ENCODE measurements at places on chromosomes 5 and 9.
A peak's percentile ranks its signal among the peaks of the same experiment; 100 is the strongest.

DNA sequence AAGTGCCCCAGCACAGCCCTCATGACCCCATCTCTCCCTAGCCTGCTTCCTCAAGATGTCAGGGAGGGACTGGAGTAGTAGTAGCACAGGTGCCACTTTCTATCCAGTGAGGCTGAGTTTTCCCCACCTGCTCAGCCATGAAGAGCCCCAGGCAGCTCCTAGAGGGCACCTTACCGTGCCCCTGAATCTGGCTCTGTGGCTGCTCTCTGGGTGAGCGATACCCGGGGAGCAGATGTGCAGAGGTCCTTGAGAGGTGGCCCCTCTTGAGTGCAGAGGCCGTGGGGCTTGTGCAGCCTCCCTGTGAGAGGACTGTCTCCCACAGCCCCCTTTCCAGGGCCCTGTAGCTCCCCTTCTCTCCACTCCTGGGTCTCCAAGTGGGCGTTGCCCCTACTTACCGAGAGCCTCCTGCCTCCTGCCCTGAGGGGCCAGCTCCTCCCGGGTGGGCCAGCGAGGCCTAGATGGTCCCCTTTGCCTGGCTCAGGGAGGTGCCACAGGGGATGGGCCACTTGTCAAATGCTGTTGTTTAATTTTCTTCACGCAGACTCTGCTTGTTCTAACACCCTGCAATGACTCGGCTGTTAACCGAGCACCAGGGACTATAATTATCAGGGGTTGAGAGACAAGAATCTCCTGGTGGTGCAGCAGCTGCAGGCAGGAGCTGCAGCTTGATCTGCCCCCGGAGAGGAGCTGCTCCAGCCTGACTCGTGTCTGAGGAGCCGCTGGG is 29.6 kb upstream of the PITX1 start:
- no peak for DNase-seq

DNA sequence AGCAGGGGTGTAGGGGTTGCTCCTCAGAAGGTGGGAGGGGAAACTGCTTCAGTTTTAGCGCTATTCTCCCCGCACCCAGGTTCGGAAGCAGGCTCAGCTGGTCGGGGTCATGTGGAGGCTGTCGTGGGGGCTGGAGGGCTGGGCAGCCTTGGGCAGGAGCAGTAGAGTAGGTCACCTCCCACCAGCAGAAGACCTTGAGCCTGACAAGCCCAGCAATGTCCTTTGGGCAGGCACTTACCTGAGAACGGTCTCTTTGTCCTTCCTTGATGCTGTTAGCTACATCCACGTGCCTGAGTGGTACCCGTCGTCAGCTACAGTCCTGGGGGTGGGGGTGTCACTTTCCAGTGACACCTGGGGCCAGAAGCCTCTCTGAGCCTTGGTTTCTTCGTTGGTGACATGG is 20.3 kb downstream of the ENHO start:
- no peak for DNase-seq

GRCh38 chr9:17744786-17745185 is 165.9 kb downstream of the SH3GL2 start:
- no peak for DNase-seq

GRCh38 chr5:15236911-15237508 is 263.0 kb upstream of the FBXL7 start:
- no peak for DNase-seq

- no peak for DNase-seq
Observed at GRCh38 chr5:63456279-63456678, 506.0 kb downstream of the HTR1A start.

DNA sequence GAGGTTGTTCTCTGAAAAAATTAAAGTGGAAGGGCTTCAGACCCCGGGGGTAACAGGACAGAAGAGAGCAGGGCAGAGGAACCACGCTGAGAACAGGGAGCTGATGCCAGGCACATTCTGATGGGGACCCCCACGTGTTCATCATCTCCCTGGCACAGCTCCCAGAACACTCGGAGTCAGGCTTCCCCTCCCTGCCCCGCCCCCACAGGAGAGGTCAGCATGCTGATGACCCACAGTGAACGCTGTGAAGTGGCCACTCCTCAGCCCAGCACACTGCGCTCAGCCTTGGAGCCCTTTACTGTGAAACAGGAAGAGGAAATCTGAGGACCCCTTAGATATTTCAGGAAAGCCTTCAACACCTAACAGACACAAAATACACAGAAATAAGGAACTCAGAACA is 16.4 kb downstream of the RETREG1 start:
- DNase-seq: peak; percentile 75

- DNase-seq: no peak
Observed at GRCh38 chr9:73155968-73156864, 4.6 kb downstream of the ANXA1 start.

DNA sequence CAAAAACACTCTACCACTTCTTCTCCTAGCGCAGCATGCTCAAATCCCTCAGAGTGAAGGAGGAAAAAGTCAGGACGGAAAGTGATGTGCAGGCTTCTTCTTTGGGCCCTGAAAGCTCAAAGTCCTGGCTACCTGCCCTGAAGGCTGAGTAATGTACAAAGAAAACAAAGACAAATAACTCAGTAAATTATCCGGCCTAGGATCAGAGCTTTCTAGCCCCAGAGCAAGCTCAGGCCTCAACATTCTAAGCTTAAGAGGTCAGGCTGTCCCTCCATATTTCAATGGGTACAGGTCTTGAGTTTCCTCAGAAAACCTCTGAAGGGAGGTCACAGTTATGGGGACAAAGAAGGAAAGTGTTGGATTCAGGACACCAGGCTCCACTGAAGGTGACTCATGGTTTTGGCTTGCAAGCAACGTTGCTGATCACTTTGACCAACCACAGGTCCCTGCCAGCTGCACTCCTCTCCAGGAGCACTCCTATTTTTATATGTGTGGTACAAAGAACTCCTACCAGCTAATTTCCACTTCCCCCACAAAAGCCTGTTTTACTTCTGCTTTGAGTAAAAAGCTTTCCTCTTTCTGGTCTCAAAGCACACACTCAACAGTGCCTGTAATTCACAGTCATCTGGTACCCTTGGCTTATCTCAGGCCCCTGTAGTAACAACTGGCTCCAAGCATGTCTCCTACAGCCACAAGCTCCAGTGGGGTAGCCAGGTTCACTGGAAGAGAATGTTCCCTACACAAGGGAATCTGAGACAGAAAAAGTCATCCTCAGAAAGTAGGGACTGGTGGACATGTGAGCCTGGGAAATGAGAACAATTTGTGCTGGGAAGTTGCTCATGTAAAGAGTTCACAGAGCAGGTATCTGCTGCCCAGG is 115.7 kb downstream of the UGCG start:
- no peak for DNase-seq

DNA sequence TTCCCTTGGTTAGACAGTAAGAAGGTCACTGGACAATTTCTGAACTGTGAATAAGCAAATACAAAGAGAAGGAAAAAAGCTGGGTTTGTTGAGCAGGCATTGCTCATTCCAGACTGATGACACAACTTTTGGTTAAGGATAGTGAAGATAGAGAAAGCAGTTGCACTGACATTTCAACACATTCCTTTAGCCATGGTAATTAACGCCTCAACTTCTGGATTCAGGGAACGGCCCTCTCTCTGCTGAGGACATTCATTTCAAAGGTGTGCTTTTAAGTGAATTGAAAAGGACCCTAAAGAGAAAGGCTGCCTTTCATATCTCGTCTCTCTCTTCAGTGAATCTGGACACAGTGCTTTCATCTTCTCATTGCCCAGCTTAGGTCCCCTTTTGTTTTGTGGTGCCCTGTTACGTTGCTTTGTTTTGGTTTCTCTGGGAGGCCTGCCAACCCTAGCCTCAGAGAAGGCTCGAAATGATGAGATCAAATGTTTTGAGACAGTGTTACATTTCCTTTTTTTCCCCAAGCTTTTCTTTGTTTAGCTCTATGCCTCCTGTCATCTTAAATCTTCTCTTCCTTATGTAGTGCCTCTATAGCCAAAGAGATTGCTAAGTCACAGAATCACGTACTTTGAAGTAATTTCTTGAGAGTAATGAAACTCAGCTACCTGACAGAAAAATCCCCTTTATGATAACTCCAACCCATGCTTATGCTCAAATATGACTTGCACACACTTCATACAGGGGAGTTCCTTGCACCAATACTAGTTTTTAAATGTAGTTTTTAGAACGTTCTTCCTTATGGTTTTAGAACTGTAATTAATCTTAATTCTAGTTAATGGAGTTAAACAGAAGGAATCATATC is 94.4 kb upstream of the IFNE start:
- DNase-seq: no peak

DNA sequence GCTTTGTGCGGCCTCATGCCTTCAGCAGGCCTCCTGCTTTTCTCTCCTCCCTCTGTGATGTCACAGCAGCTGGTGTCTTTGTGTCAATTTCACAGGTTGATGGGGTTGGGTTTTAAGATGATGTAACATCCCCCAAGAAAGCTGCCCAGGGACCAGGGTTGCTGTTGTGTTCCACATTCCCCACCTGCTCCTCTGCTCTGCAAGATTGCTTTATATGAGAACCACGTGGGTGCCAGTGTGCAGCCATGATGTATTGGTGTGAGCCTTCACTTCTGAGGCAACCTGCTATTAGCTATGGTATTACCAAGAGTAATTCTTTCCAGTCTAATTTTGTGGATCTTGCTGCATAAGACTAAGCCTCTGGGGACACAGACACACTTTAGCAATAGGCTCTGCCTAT is 213.0 kb upstream of the ADAMTS16 start:
- DNase-seq: no peak

DNA sequence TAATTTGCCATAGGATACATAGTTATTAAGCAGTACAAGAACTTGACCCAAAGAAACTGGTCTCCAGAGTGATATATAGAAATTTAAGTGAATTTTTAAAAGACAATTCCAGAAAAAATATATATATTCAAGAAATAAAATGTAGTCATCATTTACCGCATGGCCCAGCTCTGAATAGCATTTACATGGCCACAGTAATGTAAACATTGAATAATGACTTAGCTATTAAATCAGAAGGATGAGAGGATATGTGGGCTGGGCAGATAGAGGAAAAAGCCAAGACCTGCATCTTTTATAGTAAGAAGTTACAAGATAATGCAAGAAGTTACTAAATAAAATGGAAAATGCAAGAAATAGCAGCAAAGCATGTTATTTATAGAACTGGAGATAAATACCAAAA is 405.2 kb upstream of the WWC1 start:
- no peak for DNase-seq

- DNase-seq: no peak
Observed at GRCh38 chr5:53069626-53070025, 39.9 kb downstream of the MOCS2 start.

DNA sequence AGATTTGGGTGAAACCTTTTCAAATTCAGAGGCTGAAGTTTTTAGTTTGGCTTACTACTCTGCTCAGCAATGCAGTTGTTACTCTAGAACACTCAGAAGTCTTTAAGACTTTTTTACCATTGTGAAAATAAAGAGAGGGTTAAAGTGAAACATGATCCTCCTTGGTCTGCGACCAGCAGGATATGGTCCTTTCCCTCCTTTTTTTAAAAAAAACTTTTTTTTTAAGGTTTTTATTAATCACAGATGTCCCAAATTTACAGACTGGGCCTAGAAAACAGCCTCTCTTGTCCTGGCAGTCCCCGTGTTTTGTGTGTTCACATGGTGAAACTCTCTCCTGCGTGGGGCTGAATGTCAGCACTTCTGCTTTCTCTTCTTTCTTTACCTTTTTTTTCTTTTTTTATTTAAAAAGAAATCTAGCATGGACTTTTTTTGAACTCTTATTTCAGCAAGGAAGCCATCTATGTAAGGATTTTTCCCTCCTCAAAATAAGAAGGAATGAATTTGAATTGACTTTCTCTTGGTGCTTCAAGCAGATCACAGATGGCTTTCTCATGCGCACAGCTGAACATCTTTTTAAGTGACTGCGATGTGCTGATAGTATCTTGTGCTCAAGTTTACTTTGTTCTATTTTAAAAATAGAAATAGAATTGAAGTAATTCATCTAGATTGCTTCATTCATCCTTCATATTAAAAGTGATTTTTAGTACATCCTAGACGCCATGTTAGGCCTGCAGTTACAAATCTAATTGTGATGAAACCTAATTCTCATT is 128.7 kb upstream of the OTULINL start:
- DNase-seq: no peak
